Activated CD4-positive, CD25-positive, alpha-beta regulatory T cell treated with anti-CD3 and anti-CD28 coated beads, Interleukin-2, amount 50 U/mL, for 24 hours (primary cell): ENCODE measurements at places on chromosomes 13 and 19.

DNA sequence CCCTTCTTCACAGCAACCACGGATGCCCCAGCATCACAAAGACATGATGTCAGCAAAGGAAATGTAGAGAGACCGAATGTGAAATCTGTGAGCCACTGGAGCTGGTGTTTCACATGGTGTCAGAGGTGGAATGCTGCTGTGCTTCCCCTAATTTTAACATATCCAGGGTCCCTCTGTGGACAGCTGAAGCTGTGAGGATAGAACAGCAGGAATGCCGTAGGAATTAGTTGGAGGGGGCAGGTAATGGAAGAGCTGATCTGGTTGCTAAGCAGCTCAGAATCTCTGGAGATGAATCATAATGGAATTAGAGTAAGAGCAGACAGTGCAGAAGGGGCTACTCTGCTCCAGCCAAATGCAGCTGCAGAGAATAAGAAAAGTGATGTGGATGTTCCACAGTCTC is 68.9 kb upstream of the ZNF835 start:
- ATAC-seq: no peak

DNA sequence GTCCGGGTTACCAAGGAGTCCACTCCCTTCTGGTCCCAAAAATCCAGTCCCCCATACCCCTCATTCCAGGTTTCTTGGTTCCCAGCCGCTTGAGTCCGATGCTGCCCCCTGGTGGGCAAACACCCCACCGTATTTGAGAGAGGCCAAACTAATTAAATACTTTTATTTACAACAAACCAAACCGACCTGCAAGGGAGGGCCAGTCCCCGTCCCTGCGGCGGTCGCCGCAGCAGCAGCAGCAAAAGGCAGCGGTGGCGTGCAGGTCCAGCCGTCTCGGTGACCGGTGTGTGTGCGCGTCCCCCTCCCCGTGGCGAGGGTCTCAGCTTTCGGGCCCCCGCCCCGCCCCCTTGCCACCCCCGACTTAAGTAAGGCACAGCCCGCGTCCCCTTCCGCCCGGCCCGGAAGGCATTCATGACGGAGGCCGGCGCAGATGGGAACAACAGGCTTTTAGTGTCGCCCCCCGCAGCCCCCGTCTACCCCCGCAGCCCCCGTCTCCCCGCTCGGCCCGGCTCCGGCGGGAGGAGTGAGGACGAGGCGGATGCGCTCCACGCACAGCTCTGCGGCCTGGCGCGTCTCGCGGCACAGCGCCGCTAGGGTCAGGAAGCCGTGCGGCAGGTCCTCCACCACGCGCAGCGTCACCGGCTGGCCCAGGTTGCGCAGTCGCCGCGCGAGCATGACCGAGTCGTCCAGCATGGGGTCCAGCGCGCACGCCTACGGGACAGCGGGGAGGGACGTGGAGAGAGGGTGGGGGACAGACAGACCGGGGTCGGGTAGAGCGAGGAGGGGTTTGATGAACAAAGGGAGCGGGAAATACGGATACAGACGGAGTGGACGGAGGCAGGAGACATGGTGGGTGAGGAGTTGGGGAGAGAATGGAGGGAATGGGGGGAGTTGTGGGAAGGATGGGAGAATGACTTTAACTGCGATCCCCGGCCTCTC is 11.5 kb upstream of the CNFN start:
- ATAC-seq: peak; percentile 70

DNA sequence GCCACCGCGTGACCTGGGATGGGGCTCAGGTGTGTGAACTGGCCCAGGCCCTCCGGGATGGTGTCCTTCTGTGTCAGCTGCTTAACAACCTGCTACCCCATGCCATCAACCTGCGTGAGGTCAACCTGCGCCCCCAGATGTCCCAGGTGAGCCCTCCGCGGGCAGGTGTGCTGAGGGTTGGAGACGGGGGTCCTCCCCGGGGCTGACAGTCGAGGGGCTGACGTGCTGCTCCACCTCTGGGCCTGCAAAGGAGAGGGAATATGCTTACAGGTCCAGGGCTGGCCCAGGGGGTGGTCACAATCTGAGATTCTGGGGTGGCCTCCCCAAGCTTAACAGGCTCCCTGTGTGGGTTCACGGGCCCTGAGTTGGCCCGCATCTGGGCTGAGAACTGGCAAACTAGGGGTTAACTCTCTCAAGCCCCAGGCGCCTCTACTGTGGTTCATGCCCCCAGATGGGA is 386 bp downstream of the VAV1 start:
- ATAC-seq: no peak

DNA sequence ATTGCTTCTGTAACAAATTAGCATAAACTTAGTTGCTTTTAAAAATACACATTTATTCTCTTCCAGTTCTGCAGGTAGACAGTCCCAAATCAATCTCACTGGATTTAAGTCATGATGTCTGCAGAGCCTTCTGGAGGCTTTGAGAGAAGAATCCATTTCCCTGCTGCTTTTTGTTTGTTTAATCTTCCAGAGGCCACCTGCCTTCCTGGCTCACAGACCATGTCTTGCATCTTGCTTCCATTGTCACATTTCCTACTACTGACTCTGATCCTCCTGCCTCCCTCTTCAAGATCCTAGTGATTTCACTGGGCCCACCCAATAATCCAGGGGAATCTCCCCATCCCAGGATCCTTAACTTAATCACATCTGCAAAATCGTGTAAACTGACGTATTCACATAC is 473.3 kb downstream of the ITGBL1 start:
- no peak for ATAC-seq

DNA sequence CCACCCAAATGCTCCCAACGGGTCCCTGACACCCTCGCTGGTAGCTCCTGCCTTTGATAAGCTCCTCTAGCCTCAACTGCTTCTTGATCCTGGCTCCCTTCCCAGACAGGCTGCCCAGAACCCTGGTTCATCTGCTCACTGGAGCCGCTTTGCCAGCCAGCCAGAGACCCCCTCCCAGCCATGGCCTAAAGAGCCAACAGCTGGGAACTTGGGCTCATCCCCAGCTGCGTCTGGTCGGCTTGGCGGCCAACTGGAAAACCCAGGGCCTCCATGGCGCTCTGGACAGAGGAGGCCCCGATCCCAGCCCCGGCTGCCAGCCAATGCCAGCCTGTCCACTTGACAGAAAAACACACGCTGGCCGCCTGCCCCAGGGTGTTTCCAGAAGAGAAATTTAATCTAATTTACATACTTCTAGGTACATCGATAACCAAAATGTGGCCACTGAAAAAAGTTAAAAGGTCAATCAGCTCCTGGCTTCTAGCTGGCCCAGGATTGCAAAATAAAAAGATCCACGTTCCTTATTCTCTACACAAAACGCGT is 3.0 kb upstream of the AKAP8L start:
- no peak for ATAC-seq

GRCh38 chr13:109151696-109152095 is 522.3 kb downstream of the MYO16 start:
- ATAC-seq: no peak

DNA sequence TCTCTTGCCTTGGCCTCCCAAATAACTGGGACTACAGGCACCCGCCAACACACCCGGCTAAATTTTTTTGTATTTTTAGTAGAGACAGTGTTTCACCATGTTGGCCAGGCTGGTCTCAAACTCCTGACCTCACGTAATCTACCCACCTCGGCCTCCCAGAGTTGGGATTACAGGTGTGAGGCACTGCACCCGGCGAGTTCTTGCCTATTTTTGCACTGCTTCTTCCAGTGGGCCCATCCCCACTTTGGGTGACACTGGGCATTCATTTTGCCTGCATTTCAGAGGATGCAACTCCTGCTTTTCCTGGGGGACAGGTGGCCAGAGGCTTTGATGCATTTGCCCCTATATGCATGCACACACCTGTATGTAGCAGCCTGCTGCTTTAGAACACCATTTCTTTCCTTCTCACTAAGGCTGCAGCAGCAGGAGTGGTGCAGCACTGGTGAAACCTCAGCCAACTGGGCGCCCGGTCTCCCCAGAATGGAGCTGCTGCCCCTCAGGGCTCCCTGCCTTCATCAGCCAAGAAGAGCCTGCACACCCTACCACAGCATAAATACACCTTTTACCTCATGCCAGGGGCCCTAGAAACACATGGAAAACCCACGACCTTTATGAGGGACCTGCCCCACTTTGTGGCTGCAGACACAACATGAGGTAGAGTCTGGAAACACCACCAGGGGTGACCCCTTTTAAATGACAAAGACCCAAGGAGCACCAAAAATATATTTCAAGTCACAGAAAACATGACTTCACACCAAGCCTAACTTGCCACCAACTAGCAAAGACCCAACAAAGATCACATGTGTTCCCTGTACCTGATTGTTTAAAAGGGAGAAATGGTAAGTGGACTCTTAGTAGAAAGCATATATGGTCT is 36.8 kb upstream of the POP4 start:
- no peak for ATAC-seq

- no peak for ATAC-seq
Observed at GRCh38 chr13:29486551-29486950, 108.9 kb downstream of the SLC7A1 start.

DNA sequence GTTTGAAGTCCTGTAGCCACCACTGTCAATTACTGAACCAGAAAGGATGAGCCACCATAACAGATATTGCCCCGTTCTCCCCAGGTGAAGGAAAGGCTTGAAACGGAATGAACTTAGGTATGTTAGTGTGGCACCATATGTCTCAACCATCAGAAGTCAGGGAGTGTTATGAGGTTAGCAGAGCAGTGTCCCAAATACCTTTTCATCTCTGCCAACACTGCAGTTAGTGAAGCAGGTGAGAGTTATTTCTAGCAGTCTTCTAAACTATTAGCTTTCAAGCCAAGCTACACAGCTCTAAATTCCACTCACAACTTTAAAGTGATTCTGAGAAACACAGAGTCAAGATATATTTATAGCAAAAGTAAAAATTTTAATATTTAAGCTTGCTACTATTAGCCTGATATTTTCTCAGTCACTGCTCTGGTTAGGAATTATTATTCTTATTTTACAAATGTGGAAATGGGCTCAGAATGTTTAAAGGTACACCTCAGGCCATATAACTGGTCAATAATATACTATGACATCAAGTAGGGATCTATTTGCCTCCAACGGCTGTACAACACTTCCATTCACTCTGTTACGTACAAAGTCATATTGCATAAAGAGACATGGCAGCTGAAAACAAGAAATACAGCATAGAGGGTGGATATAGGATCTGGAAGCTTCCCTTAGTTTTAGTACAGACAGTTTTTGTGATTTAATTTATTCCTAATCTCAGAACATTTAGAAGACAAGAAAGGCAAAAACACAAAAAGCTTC is 1527.1 kb upstream of the PRR20A start:
- no peak for ATAC-seq

DNA sequence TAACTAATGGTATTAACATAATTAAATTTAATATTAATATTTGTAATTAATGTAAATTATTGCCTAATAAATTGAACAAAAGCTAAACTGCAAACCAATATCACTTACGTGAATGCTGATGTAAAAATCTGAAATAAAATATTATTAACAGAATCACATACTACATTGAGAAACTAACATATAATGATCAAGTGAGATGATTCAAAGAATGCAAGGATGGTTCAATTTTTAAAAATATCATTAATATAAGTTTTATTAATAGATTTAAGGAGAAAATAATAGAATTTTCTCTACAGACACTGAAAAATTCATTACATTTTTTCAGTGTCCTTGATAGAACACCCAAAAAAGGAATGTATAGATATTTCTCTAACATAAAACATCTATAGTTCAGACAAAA is 23.5 kb upstream of the EBPL start:
- ATAC-seq: no peak

GRCh38 chr13:28585561-28585960 is 73.4 kb upstream of the POMP start:
- ATAC-seq: no peak

DNA sequence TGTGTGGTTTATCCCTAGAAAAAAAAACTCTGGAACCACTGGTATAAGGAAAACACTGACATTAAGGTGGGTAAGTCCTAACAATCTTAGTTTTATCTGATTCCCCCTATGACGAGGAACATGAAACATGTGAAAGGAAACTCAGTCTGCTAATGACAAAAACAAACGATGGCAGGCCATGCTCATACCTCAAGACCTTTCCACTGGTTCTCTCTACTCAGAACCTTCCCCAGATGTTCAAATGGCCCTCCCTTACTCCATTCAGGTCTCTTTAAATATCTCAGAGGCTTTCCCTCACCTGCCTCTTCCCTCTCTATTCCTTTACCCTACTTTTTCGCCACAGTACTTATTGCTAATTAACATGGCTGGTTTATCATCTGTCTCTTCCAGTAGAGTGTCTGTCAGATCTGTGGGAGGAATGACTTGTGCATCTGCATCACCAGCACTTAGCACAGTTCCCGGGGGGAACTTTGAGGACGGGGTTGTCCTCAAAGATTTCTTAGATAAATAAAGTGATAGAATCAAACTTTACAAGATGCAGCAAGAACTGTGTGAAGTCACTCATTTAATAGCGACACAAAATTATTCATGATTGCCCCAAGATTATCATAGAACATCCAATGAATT is 1.5 kb downstream of the TUBGCP3 start:
- ATAC-seq: no peak

- peak; percentile 10 for ATAC-seq
Observed at GRCh38 chr13:25468325-25469168, 96.8 kb downstream of the ATP8A2 start.

GRCh38 chr13:20160306-20161274 is at the start of gene GJA3:
Gene GJA3 (minus strand): TSS chr13:20161052. CDS start chr13:20143288, 17,764 bp downstream.
- ATAC-seq: peak; percentile 47

DNA sequence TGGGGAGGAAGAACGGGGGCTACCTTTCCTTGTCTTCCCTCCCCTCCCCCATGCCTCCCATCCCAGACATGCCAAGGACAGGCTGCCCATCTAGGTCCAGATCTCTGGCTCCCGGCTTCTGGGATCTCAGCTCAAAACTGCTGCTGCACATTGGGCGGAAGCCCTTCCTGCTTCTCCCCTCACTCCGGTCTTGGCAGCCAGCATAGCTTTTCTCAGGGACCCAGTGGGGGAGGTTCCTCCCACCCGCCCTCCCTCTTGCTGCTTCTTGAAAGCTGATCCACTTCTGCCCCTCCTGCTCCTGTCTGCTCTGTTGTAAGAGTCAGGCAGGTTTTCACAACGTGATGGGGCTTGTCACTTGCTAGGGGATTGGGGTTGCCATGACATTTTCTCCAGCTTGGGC is 21.7 kb upstream of the RNF17 start:
- no peak for ATAC-seq

- ATAC-seq: no peak
Observed at GRCh38 chr13:112851107-112852038, 117.6 kb upstream of the MCF2L start.

DNA sequence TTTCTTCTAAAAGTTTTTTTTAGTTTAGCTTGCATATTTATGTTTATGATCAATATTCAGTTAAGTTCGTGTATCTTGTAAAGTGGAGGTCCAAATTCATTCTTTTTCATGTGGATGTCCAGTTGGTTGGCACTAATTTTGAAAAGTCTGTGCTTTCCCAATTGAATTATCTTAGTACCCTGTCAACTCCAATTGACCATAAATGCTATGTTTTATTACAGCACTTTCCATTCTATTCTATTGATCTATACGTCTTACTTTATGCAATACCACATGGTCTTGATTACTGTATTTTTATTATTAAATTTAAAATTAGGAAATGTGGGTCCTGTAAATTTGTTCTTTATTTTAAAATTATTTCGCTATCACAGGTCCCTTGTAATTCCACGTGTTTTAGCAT is 837.6 kb upstream of the SLC10A2 start:
- no peak for ATAC-seq
